ENCODE measurements at places on chromosomes 13 and 19.

GRCh38 chr13:85228692-85229091 lies 570.5 kb downstream of the SLITRK6 start:
- H3K4me1 ChIP-seq: no peaks in the 10 kb centered on the region
- DNase-seq: no peak
- no peak overlapping the region for H3K27ac ChIP-seq
- H3K36me3 ChIP-seq: no peaks in the 10 kb centered on the region
- no peaks in the 10 kb centered on the region for H3K27me3 ChIP-seq

GRCh38 chr13:110000534-110001345 lies 214.4 kb upstream of the IRS2 start:
- H3K36me3 ChIP-seq: no peaks in the 10 kb centered on the region
- DNase-seq: no peak
- H3K27me3 ChIP-seq: no peaks in the 10 kb centered on the region
- H3K4me1 ChIP-seq: peaks cover 3% of the 10 kb centered on the region
- H3K27ac ChIP-seq: peak overlapping the region; percentile 2

- no peak overlapping the region for H3K27ac ChIP-seq
- no peak overlapping the region for H3K4me3 ChIP-seq
- no peaks in the 10 kb centered on the region for H3K27me3 ChIP-seq
- peaks cover 43% of the 10 kb centered on the region for H3K4me1 ChIP-seq
These were observed 48.9 kb upstream of the URAD start for GRCh38 chr13:28037399-28037798.

- no peaks in the 10 kb centered on the region for H3K27me3 ChIP-seq
- H3K4me1 ChIP-seq: peaks cover 53% of the 10 kb centered on the region
- H3K36me3 ChIP-seq: peaks cover 27% of the 10 kb centered on the region
- DNase-seq: no peak
These were observed 4.4 kb downstream of the PPP1R37 start for GRCh38 chr19:45097450-45097775.

GRCh38 chr13:78460176-78460575 lies 143.2 kb downstream of the POU4F1 start:
- no peaks in the 10 kb centered on the region for H3K4me1 ChIP-seq

DNA sequence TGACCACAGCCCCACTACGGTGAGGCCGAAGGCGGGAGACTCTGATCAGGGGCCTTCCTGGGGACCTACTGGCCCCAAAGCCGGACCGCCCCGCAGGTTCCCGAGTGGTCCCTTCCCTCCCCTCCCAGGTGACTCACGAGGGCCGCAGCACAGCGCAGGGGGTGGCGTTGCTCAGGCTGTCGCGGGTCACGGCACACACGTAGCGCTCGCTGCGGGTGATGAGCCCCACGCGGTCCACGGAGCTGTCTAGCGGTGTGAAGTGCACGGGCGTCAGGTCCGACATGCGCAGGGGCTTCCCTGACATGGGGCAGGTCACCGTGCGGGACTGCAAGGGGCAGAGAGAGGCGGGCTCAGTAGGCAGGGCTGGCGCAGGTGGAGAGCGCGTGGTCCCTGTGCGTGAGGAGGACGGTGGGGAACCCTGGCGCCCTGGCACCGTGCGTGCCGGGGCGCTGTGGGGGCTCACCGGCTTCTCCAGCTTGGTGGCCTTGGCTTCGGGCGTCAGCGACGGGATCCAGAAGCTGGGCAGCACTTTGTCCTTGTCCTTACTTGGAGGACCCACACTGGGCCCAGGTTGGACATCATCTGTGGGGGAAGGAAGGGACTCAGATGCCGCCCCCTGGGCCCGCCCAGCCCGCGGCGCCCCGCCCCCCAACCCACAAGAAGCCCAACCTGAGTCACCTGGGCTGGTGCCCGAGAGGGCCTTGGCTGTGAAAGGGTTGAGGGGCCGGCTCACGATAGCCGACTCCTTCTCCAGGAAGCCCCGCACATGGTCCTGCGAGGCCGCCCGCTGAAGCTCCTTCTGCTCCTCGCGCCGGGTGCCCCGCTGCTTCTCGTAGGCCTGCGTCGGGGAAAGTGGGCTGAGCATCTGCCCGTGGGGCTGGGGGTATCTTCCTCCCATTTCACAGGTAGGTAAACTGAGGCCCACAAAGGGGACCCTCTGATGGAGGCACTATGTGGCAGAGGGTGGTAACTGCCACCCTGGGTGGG lies 23.7 kb downstream of the NOSIP start:
- DNase-seq: no peak
- no peak overlapping the region for H3K4me3 ChIP-seq
- H3K27ac ChIP-seq: no peak overlapping the region
- H3K27me3 ChIP-seq: no peaks in the 10 kb centered on the region

DNA sequence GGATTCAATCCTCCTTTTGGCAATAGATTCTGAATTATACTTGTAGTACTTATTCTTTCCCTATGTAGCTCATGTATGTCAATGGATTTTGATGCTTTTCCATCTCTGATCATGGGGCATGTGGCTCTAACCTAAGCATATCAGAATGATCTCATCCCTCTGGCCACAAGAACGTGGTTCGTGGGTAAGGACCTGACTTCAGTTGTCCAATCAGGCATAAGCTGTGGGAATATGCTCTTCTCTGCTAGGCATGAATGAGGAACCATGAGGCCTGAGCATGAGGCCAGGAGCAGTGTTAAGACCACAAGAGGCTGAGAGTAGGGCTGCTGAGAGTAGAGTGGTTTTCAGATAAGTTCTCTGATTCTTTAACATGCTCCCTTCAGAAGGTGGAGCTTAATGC lies 292.4 kb upstream of the TSHZ3 start:
- no peak for DNase-seq
- H3K27ac ChIP-seq: no peak overlapping the region
- no peaks in the 10 kb centered on the region for H3K4me1 ChIP-seq
- peaks cover 11% of the 10 kb centered on the region for H3K27me3 ChIP-seq
- H3K36me3 ChIP-seq: peaks cover 3% of the 10 kb centered on the region

DNA sequence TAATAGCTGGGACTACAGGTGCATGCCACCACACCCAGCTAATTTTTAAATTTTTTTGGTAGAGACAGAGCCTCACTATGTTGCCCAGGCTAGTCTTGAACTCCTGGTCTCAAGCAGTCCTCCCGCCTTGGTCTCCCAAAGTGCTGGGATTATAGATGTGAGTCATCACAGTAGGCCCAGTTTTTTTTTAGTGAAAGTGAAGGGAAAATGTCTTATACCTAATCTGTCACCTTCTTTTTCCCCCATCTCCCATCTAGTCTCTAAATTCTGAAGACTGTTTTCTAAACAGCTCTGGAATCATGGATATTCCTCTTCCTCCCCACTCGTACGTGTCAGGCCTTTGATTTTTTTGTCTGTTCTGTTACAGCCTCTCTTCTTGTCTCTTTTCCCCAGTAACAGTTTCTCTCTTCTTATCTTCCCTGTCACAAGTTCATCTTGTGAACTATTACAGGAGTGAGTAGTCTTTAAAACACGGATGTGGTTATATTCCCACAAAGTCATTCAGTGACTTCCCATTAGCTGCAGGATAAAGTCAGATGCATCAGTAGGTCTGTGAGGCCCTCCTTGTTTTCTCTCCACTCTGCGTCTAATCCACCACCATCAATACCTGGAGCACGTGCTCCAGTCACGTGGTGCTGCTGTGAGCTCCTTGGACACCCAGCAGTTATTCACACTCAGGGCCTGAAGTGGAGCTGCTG lies 2.9 kb downstream of the CDC16 start:
- no peak overlapping the region for H3K4me3 ChIP-seq
- peaks cover 17% of the 10 kb centered on the region for H3K4me1 ChIP-seq
- peaks cover 15% of the 10 kb centered on the region for H3K36me3 ChIP-seq
- DNase-seq: no peak
- H3K27me3 ChIP-seq: no peaks in the 10 kb centered on the region

DNA sequence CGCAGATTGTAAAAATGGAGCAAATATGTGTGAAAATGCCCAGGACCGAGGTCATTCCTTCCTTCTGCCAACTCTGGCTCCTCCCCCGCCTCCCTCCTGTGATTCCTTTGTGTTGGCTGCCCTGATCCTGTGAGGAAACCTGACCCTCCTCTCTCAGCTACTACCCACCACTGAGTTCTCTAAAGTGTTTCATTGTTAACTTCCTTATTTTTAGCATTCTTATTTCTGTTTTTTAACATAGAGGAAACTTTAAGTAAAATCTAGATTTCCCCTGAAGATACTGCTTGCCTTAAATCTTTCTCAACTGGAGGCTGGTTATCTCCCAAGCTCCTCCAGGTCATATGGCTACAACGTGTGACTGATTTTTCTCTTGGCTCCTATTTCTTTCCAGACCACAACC lies 21.7 kb upstream of the FBXL3 start:
- H3K27me3 ChIP-seq: no peaks in the 10 kb centered on the region
- peak overlapping the region; percentile 82 for H3K27ac ChIP-seq
- H3K4me1 ChIP-seq: peaks cover 29% of the 10 kb centered on the region
- no peak for DNase-seq
- H3K4me3 ChIP-seq: peak overlapping the region; percentile 2

DNA sequence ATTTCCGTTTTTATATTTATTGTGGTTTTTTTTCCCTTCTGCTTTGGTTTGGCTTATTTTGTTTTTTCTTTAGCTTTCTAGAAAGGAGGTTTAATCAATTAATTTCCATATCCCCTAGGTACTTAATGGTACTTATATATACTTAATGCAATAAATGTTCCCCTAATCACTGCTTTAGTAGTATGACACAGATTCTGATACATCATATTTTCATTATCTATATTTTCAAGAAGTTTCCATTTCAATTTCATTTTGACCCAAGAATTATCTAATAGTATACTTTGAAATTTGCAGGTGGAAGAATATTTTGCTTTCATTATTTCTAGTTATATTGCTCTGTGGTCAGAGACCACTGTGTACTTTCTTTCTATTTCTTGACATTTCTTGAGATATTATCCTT lies 66.6 kb upstream of the STK24 start:
- H3K4me3 ChIP-seq: no peak overlapping the region
- no peaks in the 10 kb centered on the region for H3K36me3 ChIP-seq
- peaks cover 2% of the 10 kb centered on the region for H3K4me1 ChIP-seq
- H3K27me3 ChIP-seq: peaks cover 15% of the 10 kb centered on the region
- no peak overlapping the region for H3K27ac ChIP-seq
- DNase-seq: no peak

DNA sequence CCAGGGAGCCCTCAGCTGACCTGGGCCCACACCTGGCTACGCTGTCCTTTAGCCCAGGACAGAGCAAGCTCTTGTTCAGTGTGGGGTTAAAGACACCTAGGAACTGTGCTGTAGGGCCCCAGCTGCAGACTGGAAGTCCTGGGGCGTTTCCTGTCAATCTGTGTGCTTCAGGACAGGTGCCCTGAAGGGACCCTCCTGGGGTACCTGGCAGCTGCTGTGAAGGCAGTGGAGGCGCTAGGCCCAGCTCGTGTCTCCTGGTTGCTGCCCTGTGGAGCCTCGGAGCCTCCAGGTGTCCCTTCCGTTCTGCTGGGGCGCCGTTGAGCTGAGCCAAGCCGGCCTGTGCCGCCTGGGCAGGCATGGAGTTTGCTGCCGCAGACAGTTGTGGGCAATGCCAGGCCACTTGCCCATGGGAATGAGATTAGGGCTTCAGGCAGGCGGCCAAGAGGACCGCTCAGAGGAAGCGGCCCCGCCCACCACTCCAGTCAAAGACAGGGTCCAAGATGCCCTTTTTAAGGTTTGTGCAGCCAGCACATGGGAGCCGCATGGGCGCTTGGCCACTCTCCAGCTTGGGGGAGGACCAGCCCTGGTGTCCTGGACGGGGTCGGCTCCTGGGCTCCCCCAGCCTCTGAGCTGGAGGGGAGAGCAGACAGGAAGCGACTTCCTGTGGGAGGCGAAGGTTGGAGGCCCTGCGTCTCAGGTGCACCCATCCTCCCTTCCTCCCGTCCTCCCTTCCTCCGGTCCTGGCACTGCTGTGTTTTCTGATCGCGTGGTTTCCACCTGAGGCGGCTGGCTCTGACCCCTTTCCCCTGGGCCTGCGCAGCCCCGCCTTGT lies 4.0 kb downstream of the PTBP1 start:
- no peak for DNase-seq
- H3K4me3 ChIP-seq: peak overlapping the region; percentile 54
- no peaks in the 10 kb centered on the region for H3K27me3 ChIP-seq

GRCh38 chr13:113350065-113350937 lies 13.6 kb downstream of the GRTP1 start:
- H3K4me1 ChIP-seq: no peaks in the 10 kb centered on the region
- DNase-seq: no peak
- no peak overlapping the region for H3K27ac ChIP-seq
- H3K27me3 ChIP-seq: peaks cover 7% of the 10 kb centered on the region
- H3K4me3 ChIP-seq: no peak overlapping the region

DNA sequence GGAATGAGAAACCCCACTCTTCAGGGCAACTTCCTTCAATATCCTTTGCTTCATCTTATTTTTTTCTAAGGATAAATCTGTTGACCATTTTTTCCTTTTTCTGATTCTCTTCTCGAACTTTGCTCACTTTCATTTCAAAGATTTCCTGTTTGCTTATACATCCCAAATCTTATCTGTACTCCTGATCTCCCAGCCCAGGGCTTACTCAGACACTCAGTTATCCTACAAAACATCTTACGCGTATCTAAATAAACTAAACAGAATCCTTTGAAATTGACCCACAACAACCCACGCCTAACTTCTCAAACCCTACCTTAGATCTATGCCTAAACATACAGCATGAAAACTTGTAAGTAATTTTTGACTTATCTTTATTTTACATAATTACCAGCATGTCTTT lies 179.2 kb downstream of the ABCC4 start:
- no peak overlapping the region for H3K27ac ChIP-seq
- DNase-seq: no peak
- H3K27me3 ChIP-seq: no peaks in the 10 kb centered on the region
- peaks cover 9% of the 10 kb centered on the region for H3K36me3 ChIP-seq
- no peak overlapping the region for H3K4me3 ChIP-seq

- DNase-seq: no peak
- H3K36me3 ChIP-seq: peaks cover 46% of the 10 kb centered on the region
- H3K27ac ChIP-seq: no peak overlapping the region
These were observed 35.1 kb upstream of the ZNF808 start for GRCh38 chr19:52492201-52492993.

DNA sequence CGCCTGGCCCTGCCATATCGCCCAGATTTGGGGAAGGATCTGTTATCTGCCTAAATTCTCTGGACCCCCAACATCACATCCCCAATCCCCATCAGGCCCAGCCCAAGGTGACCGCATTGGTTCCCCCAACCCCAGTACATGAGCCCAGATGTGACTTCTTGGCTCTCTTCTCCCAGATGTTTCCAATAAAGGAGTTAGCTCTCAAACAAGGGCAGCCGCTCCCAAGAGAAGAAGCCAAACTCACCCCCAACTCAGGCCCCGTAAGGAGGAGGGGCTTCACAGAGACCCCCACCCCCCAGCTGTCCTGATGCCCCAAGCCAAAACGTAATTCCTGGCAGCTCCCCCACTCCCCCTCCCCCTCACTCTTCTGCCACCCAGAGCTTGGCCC lies 6.9 kb downstream of the FBN3 start:
- DNase-seq: no peak
- H3K27me3 ChIP-seq: peaks cover 36% of the 10 kb centered on the region
- H3K36me3 ChIP-seq: no peaks in the 10 kb centered on the region
- H3K27ac ChIP-seq: no peak overlapping the region
- no peaks in the 10 kb centered on the region for H3K4me1 ChIP-seq
- no peak overlapping the region for H3K4me3 ChIP-seq

DNA sequence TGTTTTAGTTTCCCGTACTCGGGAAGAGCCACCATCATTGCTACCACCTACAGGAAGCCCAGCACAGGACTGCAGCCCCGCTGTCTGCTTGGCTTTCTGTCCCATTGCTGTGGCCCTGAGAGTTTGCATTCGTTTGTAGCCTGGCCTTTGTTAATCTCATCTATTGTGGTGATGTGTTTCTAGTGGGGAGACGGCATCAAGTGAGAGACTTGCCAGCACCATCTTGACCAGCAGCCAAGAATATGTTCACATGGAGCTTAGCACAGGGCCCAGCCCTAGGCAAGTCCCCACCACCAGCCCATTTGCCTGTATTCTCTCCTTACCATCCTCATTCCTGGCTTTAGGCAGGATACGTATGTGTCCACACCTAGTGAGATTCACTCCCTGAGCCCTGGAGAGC lies 17.3 kb upstream of the OVOL3 start:
- DNase-seq: no peak
- no peak overlapping the region for H3K4me3 ChIP-seq
- peaks cover 13% of the 10 kb centered on the region for H3K4me1 ChIP-seq
- peaks cover 14% of the 10 kb centered on the region for H3K36me3 ChIP-seq
